ENCODE measurements at places on chromosomes 5 and 9.
A peak's percentile ranks its signal among the peaks of the same experiment; 100 is the strongest.

GRCh38 chr5:158435161-158435616 is 576.2 kb upstream of the CLINT1 start:
- DNase-seq: no peak

DNA sequence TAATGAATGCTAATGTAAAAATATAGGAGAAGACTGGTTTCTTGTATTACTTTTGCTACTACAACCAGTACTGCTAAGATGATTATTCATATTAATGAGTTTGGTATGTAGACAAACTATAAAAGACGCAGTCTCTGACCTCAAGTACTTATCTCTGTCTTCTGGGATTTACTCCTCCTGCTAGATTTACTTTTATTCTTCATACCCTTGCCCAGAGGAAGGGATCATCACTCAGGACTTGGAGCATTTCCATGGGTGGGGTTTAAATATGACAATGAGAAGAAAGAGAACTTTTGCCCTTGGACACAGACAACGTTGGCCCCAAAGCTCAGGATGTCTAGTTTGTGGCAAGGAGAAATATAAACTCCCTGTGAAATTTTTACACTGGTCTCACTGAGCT is 126.1 kb downstream of the BNC2 start:
- DNase-seq: no peak

DNA sequence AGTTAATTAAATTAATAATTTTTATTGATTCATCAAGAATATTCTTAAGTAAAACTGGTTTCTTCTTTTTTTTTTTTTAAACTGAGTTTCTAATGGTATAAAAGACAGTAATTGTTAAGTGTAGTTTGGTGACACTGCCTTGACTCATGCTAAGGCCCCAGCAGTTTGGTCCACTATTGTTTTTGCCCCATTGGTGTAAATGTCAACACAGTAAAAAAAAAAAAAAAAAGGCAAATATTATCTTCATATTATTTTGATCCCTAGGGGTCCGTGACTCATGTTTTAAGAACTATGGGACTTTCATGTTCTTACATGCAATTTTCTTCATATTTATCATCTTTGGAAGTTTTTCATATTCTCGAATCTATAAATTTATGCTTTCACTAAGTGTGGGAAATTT is 29.2 kb upstream of the JAK2 start:
- no peak for DNase-seq

GRCh38 chr5:81427566-81427965 is 33.6 kb upstream of the ACOT12 start:
- DNase-seq: no peak

- DNase-seq: peak; percentile 86
Measured at GRCh38 chr9:136847826-136848392, 1.3 kb upstream of the PHPT1 start.

DNA sequence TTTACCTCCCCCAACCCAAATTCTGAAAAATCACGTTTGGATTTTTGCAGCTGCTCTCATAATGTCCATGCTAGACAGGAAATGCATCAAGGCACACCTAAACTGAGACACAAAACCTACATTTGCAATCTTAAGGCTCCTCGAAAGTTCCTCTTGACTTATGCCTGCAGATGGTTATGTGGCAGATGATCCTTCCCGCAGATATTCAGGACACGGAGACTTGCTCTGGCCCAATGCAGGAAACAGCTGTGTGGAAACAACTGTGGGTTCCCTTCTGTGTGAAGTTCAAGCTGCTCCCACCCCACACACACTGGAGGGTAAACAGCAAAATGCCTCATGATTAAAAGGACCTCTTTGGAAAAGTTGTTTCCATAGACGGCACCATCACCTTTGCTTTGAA is 253.8 kb downstream of the EBF1 start:
- no peak for DNase-seq

DNA sequence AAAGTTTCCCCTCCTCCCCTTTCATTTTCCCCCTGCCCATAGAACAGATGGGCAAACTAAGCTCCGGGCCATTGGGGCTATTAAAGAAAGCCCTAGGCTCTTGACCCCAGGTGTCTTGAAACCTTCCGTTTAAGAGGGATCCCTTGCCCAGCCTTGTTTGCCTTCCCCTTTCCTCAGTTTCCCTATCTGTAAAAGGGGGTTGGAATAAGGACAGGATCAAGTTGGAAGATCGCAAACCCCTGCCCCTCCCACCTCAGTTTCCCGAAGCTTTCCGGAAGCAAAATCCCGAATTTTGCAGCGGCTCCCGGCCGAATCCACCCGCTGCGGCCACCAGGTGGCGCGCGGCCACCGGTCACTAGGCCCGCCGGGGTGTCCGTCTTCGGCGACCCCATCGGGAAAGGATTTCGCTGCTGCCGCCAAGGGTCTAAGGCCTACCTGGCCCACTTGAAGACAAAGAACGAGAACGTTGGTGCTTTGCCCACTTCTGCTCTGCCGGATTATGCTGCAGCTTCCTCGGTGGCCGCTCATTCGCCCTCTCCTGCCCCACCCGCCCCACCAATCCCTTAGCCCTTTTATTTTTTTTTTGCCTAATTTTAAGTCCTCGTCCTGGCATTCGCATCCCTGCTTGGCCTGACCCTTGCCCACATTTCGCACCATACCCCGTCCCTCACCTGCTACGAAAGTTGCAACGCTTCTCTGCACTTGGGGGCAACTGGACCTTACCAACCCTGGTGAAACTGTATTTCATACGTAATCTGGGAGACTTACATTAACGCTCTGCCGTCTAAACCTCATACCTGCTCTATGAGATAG is 962 bp upstream of the NR6A1 start:
- DNase-seq: no peak

- no peak for DNase-seq
Measured at GRCh38 chr9:16633794-16634193, 236.7 kb downstream of the BNC2 start.

DNA sequence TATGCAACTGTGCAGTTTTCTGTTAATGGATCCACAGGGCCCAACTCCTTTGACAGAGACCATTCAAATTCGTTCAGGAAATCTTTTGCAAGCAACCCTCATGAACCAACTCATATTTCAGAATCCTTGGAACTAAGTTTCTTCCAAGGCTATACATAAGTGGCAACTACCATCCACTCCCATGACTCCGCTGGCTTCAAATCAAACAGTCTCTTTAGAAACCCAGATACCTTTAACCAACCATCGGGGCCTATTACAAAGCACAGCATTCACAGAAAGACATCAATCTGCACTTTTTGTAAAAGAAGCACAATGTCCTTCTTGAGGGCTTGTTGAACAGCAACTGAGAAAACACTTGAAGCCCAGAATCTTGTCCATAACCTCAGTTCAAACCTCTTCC is 526.9 kb downstream of the DTWD2 start:
- no peak for DNase-seq

GRCh38 chr5:150335778-150336177 is 21.7 kb upstream of the TCOF1 start:
- no peak for DNase-seq

GRCh38 chr5:5291357-5291756 is 131.1 kb upstream of the ICE1 start:
- DNase-seq: no peak

DNA sequence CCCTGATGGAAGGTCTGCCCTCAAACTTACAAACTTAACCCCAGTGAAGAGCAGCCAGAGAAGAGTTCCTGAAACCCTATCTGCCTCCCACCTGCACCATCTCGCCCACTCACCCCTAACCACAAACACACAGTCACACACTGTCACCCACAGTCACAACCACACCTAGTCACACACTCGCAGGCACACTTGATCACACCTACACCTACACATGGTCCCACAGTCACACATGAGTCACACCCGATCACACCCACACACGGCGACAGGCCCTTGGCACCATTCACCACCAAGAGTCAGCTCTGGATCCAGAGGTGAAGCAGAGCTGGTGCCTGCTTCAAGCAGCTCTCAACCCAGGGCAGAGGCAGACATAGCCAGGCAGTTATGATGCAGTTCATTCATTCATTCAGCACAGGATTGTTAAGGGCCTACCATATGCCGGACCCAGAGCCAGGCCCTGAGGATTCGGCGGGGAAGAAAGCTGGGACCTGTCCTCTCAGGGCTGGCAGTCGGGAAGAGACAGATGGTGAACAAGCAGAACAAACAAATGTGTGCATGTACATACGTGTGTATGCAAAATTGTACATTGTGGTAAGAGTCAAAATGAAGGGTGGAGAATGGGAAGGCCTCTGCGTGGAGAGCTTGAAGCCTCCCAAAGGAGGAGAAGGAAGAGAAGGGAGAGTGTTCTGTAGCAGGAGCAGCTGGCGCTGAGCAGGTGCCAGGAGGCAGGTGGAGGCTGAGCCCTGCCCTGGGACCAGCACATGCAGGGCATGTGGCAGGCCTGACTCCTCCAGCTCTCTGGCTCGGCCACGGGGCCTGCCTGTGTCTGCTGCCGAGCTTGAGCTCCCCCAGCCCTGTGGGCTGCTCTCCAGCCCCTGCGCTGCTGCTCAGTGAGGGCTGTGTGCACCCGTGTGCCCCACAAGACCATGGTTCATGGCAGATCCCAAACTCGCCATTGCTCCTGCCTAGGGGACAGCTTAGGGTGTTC is 6.4 kb downstream of the TSPAN17 start:
- DNase-seq: no peak

- no peak for DNase-seq
Measured at GRCh38 chr9:16309469-16310271, 560.8 kb downstream of the BNC2 start.

- no peak for DNase-seq
Measured at GRCh38 chr9:87278971-87279733, 218.5 kb upstream of the DAPK1 start.

GRCh38 chr9:17349831-17350230 is 215.0 kb downstream of the CNTLN start:
- DNase-seq: no peak

Measured in SW 1271 (cell line).